Breast epithelium (tissue), 4 donors: ENCODE measurements at places on chromosomes 1 and 21. TPM values are rescaled to one million over a fixed set of nuclear protein-coding genes. Genes with fewer than 3 reads are reported as not detected.
A peak's percentile ranks its signal among the peaks of the same experiment; 100 is the strongest.

Gene UMODL1
- total RNA-seq: not detected

DNA sequence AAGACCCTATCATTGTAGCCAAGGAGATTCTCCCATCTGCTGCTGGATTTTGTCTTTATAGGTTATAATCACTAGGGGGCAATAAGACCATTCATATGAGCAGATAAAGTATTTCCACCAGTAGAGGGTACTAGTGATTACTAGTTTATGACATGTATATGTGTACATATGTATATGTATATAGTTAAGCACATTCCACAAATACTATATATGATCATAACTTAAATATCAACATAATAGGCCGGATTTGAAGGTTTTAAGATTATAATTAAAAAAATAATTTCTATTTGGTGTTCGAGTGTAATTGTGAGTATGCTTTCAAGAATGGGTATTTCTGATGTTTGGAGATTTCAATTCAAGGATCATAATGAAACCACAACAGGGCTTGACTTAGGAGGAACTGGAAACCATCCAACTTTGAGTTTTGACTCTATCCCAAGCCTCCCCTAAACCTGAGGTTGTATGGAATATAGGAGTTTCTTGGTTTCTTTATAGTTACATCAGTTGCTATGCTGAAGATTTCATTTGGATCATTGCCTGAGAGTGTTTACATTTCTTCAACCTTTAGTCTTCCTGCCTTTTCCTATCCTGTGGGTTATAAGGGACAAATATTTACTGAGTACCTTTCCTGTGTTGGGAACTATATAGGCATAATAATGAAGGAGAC lies 16.9 kb downstream of the TCEANC2 start:
- H3K27me3 ChIP-seq: no peaks in the 10 kb centered on the region
- no peak overlapping the region for H3K4me3 ChIP-seq
- no peaks in the 10 kb centered on the region for H3K36me3 ChIP-seq
- no peak overlapping the region for H3K27ac ChIP-seq
- no peak for DNase-seq
- H3K4me1 ChIP-seq: no peaks in the 10 kb centered on the region

GRCh38 chr21:45600248-45600647 lies 43.3 kb upstream of the PCBP3 start:
- H3K27me3 ChIP-seq: no peaks in the 10 kb centered on the region
- H3K4me1 ChIP-seq: no peaks in the 10 kb centered on the region
- no peak overlapping the region for H3K27ac ChIP-seq
- DNase-seq: no peak
- H3K36me3 ChIP-seq: no peaks in the 10 kb centered on the region
- no peak overlapping the region for H3K4me3 ChIP-seq

DNA sequence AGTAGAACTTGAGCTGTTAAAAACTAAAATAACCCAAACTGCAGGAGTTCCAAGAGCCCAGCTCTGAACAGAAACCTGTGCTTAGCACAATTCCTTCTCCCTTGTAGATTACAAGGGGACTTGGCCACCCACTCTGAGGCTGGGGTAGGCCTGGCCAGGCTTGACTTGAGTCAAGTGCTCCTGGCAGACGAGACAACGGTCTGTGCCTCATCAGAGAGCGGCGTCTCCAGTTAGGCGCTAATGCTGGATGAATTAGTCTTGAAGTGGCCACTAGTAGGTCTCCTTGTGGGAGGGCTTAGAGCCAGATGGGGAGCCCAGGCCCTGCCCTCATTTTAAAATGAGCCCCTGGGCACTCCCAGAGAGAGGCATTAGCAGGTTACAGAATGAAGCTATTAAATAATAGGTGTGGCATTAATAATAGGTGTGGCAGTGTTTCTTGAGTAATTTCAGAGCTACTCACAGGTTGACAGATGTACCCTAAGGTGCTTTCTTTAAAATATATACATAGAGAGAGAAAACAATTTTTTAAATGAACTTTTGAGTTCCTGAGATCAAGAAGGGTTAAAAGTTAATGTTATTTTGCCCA lies 1.1 kb downstream of the EEIG2 start:
- no peaks in the 10 kb centered on the region for H3K36me3 ChIP-seq
- H3K27ac ChIP-seq: peak overlapping the region; percentile 77
- peak overlapping the region; percentile 71 for H3K4me3 ChIP-seq
- no peaks in the 10 kb centered on the region for H3K4me1 ChIP-seq
- no peaks in the 10 kb centered on the region for H3K27me3 ChIP-seq

- no peak overlapping the region for H3K4me3 ChIP-seq
- no peaks in the 10 kb centered on the region for H3K27me3 ChIP-seq
- no peaks in the 10 kb centered on the region for H3K4me1 ChIP-seq
- H3K36me3 ChIP-seq: no peaks in the 10 kb centered on the region
These were observed 71.7 kb upstream of the MROH9 start for GRCh38 chr1:170863621-170864020.
